ENCODE measurements at places on chromosomes 3 and 15.

DNA sequence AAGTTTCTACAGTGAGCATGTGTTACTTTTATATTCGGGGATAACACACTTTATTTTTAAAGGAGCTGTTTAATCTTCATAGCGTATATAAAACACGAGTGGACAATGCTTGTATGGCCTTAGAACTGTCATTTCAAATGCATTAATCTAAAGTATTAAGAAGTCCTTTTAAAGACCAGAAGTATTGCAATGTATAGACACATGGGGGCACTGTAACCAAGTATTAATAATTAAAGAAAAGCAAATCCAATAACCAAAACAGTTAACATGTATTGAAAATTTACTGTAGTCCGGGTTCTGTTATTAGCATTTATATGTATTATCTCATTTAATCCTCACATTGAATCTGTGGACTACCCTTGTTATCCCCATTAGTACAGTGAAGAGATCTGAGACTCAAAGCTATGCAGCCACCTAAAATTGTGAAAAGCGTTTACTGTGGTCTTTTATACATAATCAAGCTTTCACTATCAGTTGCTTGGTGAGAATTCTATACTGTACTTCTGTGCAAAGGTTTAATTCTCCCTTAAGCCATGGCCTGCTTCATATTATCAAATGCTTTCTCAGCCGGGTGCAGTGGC is 10.1 kb downstream of the ARL14 start:
- DNase-seq, result no peak

- DNase-seq, result no peak
These were observed 3.6 kb downstream of the PDIA3 start for GRCh38 chr15:43749690-43750345.

GRCh38 chr3:139482206-139482605 is 5.9 kb upstream of the RBP2 start:
- DNase-seq, result no peak

DNA sequence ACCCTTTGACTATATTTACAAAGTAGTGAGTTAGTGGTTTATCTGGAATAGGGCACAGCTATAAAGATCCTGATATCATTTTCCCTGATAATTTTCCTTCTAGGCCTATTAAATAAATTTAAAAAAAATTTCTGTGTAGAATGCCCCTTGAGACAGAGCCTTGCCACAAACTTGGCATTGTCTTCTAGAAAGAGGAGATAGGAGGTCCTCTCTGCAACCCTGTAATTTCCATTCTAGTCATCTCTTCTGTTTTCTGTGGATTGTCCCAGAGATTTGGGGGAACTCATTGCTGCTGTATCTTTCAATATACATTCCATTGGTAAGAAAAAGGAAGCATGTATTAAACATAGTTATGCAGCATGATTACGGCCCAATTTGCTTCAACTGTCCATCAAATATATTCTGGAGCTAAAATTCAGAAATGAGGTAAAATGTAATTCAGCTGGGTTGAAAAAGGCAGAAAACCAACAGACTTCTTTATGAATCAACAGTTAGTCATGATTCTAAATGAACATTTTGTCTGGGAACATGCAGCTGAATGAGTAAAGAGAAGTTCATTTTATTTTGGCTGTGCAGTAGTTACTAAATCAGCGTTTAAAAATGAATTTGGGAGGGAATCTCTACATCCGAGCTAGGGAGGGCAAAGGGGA is 401.1 kb downstream of the NAALADL2 start:
- no peak for DNase-seq

DNA sequence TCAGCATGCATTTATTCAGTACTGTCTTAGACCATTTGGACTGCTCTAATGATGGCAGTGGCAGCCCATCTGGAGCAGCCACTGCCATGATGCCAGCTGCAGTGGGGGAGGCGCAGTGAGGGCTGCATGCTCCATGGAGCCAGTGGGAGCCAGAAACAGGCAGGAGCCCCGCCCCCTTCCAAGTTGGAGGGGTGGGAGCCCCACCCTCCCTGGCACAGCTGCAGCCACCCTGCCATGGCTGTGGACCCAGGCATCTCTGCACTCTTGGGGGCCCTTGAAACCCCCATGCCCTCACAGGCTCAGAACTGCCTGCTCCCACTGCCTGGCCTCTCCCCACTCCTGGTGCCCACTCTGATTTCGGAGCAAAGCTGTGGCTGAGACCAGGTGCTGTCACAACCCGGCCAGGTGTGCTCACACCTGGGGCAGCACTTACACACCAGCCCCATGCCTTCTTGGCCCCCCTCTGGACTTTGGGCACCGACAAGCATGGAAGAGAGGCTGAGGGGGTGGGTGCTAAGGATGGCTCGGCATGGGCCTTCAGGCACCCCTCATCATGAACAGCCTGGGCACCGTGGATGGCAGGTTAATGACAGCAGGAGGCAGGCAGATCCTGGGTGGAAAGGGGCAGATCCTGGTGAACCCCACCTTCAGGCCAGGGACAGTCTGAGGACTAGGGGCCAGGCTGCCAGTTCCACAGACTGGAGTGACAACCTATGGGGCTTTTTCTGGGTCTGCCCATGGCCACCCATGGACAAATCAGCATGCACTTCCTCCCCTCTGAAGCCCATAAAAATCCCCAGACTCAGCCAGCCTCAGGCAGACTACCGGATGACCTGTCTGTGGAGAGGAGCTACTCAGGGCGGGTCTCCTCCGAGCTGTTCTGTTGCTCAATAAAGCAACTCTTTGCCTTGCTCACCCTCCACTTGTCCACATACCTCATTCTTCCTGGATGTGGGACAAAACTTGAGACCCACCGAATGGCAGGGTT is 18.3 kb downstream of the TBC1D21 start:
- no peak for DNase-seq

GRCh38 chr3:71201939-71202338 is 381.6 kb downstream of the FOXP1 start:
- DNase-seq, result no peak

- no peak for DNase-seq
These were observed 7.9 kb upstream of the GBE1 start for GRCh38 chr3:81769299-81769698.

GRCh38 chr15:72229076-72229946 is 1.7 kb downstream of the PKM start:
- DNase-seq, result no peak

GRCh38 chr3:4994823-4995499 is 15.7 kb downstream of the BHLHE40 start:
- DNase-seq, result no peak

- no peak for DNase-seq
These were observed 16.5 kb downstream of the GMPS start for GRCh38 chr3:155886915-155887314.

- no peak for DNase-seq
These were observed 3.3 kb upstream of the ACTR8 start for GRCh38 chr3:53885239-53885638.

- no peak for DNase-seq
These were observed 9.6 kb downstream of the ARHGEF3 start for GRCh38 chr3:56792193-56792592.

DNA sequence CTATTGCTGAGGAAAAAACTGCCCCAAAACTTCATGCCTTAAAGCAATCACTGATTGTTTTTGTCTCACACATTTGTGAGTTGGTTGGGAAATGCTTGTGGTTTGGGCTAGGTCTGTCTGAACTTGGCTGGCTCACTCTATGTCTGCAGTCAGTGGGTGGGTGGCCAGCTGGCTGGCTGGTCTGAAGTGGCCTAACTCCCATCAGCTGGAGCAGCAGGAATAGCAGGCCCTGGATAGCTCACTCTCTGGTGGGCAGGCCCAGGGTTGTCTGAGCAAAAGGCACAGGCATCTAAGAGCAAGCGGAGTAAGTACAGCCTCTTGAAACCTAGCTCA is 37.7 kb upstream of the PRR20G start:
- DNase-seq, result no peak

- no peak for DNase-seq
These were observed 21.2 kb downstream of the RBP1 start for GRCh38 chr3:139518306-139518705.

DNA sequence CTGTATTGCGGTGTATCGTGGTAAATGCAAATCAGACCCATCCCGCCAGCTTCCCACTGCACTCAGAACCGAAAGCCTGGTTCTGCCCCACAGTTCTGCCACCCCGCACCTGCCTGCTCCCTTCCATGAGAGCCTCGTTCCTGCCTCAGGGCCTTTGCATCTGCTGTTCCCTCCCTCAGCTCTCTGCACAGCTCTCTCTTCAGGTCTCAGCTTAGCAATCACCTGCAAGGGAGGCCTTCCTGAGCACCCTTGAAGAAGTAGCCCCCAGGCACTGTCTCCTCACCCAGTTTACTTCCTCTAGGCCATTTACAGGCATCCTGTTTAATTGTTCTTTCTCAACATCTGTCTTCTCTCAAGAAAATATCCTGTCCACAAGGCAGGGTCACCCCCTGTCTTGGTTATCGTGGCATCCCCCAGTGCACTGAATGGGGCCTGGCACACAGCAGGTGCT is 13.3 kb upstream of the IQSEC1 start:
- DNase-seq, result no peak

DNA sequence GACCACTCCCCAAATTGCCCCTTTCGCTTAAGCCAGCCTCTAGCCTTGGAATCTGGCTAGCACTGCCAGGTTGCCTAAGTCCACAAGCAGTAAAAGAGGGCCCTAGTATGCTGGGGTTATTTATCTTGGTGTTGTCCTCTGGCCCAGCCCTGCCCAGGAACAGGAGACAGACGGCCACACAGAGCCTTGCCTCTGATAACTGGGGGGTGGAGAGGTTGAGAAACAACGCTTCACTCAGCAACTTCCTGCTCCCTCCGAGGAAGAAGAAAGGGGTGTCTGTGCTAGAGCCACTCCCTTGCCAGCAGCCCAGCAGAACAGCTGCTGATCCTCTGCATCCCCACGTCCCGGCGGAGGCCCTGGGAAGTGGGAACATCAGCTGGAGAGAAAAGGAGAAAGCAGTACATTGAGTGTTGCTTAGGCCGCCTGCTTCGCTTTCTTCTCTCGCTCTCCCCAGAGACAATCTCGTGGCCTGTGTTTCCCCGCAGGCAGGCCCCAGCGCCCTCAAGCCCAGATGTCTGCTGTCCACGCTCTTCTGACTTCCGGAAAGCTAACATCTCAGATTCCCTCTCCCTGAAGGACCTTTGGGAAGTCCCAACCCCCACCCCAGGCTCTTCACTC is 22.6 kb upstream of the C3orf70 start:
- DNase-seq, result peak; percentile 40

GRCh38 chr3:166713787-166714186 is 666.3 kb downstream of the ZBBX start:
- no peak for DNase-seq

GRCh38 chr3:197135212-197135611 is 105.6 kb upstream of the MELTF start:
- no peak for DNase-seq

- DNase-seq, result no peak
These were observed 18.3 kb upstream of the IGF2BP2 start for GRCh38 chr3:185843126-185843525.

DNA sequence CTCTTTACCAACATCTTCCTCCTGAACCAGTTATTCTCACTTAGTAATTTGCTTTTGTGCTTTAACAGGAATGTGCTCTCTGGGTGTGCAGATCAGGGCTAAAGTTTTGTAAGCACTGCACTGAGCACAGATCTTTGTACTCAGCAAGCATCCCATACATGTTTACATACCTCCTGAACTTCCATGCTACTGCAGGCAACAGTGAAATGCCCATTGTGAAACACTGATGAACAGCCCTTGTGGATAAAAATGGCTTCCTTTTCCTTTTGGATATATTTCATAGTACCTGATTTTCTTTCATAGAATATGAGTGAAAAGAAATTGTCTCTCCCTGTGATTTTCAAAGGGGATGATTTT is 855.9 kb downstream of the MCTP2 start:
- no peak for DNase-seq

- no peak for DNase-seq
These were observed 46.3 kb upstream of the CCDC80 start for GRCh38 chr3:112687211-112687610.
